RPMI8226 (cell line): ENCODE measurements at places on chromosomes 11 and 22.

- no peak for DNase-seq
Observed at GRCh38 chr11:77468527-77468926, 5.4 kb downstream of the PAK1 start.

GRCh38 chr11:57913715-57914704 is 109.7 kb upstream of the OR9Q1 start:
- DNase-seq: no peak

DNA sequence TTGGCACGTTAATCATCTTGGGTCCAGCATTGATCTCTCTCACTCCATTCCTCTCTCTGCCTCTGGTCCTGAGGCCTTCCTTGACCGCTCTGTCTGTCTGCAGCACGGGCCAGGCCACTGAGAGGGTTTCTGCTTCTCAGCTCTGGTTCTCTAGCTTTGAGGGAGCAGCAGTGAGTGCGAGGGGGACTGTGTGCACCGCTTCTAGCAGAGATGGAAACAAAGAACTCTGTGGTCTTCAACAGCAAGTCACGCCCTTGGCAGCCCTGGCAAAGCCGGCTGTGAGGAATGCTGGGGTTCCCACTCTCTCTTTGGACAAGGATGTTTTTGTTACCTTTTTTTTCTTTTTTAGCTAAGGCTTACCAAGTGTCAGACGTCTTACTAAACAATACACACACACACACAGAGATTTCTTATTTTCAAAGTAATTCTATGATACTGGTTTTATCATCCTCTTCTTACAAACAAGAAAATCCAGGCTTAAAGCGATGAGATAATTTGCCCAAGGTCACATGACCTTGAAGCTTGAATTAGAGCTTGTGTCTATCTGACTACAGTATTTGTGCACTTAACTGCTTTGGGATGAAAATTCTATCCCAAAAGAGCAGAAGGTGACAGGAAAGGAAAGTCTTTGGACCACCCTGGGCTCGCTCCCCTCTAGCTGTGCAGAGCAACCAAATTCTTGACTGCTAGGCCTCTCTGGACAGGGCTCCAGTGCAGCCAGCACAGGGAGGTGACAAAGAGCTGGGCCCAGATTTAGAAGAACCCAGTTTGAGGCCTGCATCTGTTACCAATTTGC is 293.2 kb downstream of the NTM start:
- DNase-seq: no peak

DNA sequence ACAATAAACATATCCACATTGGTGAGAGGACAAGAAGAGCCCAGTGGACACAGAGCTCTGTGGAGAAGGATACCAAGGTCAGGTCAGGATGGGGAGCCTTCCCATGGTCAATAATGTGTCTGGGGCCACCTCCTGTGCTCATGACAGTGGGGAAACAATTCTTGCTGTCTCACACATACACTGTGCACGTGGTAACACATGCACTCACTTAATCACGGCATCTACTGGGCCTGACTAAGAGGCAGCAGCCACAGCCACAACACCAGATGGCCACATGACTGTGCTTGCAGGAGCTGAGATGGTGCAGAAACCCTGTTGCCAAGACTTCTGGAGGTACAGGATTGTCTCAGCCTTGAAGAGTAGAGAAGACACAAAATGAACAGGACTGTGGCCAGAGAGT is 28.6 kb downstream of the C22orf42 start:
- no peak for DNase-seq

DNA sequence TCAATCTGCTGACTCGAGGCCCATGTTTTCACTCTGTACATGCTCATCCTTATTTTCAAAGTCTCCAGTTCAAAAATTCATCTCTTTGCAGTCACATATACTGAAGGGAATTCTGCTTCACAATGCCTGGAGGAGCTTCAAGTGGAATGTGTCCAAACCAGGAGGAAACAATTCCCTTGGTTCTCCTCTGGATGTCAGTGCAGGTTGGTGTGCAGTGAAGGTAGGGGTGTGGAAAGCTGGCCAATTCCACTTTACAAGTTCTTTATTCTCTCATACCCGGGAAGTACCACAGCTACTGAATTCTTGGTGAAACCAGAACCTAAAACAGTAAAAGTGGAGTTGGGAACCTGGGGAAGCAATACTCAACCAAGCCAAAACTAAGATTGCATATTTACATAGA is 57.3 kb downstream of the BDNF start:
- no peak for DNase-seq

- DNase-seq: no peak
Observed at GRCh38 chr22:48434156-48434867, 1393.4 kb downstream of the BRD1 start.

DNA sequence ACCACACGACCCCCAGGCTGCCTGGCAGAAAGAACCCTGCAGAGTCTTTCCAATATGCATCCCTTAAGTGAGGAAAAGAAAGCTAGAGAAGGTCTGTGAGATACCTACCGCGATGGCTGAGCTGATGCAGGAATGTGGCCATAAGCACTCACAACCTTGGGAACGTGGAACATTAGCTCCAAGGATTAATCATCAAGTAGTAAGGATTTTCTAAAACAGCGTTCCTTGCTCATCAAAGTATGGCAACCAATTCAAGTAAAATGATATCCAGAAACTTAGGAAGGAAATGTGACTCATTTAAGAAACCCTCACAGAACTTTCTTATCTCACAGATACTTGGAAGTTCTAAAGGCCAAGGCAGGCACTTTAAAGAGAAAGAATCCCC is 12.8 kb downstream of the PACSIN2 start:
- no peak for DNase-seq

DNA sequence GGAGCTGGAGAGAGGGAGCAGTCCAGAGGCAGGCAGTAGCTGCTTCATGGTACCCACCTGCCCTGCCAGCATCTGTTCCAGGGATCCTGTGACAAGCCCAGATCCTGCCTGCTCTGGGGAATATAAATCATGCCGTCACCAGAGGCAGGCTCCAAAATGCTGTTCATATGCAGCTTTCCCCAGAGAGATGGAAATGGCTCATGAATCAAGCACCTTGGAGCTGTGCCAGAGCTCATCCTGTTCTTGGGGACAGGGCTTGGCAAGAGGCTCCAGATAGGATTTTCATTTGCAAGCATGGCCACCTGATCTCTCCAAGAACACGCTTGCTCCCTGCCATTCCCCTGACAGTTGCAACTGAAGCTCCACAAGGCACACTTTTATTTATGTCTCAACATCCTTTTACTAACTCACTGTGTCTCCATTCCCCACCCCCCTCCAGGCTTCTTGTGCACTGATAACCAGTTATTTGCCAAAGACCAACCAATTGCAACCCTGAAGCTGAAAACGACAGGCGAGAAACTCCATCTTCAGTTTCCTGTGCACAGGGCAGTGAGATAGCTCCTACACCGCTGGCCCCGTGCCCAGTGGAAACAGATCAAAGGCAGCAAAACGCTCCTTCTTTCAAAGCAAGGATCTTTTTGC is 115.8 kb upstream of the PITPNB start:
- DNase-seq: no peak

DNA sequence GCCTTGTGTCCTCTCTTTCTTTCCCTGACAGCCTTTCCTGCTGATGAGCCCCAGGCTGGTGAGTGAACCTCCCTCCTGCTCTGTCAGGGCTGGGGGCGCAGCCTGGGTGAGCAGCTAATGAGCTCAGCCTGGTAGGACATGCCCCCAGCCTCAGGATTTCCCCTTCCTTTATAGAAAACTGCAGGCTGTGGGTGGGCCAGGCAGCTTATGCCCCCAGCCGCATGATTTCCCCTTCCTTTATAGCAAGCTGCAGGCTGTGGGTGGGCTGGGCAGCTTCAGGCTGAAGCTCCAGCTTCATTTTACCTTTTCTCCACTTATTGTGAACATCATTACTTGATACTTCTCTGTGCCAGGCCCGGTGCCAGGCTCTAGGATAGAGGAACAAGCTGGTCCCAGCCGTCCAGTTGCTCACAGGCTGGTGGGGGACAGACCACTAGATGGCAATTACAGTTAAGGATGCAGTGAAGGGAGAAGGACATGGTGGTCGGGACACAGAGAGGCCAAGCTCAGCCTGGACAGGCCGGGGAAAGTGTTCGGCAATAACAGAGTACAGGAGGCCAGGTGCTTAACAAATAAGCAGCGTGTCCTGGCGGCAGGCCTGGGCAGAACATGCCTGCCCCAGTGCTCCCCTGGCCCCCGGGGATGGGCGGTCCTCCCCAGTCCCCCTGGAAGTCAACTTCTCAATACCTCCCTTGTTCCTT is 5.3 kb downstream of the LGALS12 start:
- no peak for DNase-seq

GRCh38 chr11:111565114-111565720 is 24.7 kb downstream of the LAYN start:
- peak; percentile 86 for DNase-seq

- no peak for DNase-seq
Observed at GRCh38 chr11:45663486-45664375, 1.7 kb downstream of the CHST1 start.

- DNase-seq: no peak
Observed at GRCh38 chr22:44666207-44666585, 35.8 kb upstream of the PRR5 start.

GRCh38 chr22:31474743-31475142 is 14.9 kb downstream of the EIF4ENIF1 start:
- no peak for DNase-seq

DNA sequence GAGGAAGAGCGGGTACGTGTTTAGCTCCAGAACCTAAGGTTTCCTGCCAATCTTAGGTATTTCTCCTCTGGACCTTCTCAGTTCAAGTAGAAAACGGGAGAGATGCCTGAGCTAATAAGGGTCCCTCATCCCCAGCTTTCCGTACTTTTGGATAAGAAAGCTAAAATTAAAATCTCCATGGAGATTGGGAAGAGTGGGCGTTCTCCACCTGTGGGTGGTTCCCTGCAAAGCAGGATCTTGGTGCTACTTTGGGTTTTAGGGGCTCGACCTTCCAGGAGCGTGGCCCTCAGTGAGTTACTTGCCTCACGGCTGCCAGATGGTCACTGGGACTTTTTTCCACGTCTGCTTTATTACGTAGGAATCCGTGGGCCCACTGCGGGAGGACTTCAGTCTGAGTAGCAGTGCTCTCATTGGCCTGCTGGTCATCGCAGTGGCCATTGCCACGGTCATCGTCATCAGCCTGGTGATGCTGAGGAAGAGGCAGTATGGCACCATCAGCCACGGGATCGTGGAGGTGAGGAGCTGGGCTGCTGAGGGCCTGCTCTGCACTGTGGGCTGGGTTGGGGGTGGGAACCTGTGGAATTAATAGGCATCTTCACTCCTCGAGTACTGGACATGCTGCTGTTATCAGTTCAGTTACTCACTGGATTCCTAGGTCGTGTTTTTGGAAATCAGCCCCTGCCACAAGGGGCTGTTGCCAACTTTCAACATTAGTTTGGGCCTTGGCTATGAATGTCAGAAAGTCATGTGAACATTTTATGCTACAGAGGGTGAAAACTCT is 17.8 kb upstream of the ST14 start:
- no peak for DNase-seq

- peak; percentile 58 for DNase-seq
Observed at GRCh38 chr11:21511835-21512440, 680.9 kb upstream of the ANO5 start.

- DNase-seq: no peak
Observed at GRCh38 chr22:49636214-49636613, 191.5 kb downstream of the BRD1 start.
